ENCODE measurements at places on chromosomes 5 and 9. TPM values are rescaled to one million over a fixed set of nuclear protein-coding genes. Genes with fewer than 3 reads are reported as not detected.
A peak's percentile ranks its signal among the peaks of the same experiment; 100 is the strongest.

The TSC1 gene
- total RNA-seq = 39.1 TPM

The GALNT12 gene
- 17.5 TPM for total RNA-seq

The C5orf46 gene
- not detected for total RNA-seq

DNA sequence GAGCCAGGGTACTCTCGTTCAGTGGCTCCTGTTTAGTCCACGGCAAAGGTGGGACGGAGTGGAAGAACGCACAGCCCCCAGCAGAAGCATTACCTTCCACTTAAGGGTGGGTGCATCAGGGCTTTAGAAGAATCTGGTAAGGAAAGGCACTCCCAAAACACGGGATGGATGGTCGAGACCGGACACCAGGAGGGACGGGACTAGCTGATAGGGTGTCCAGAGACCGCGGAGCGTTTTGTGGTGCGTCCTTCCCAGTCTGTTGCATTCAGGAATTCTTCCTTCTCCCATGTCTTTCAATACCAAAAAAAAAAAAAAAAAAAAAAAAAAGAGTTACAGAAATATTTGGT, 545 bp upstream of the CTSV start:
- peak overlapping the region; percentile 64 for H3K4me3 ChIP-seq
- no peaks in the 10 kb centered on the region for H3K27me3 ChIP-seq
- DNase-seq = peak; percentile 25
- no peak overlapping the region for H3K27ac ChIP-seq

GRCh38 chr9:99046542-99047071, 58.3 kb upstream of the TGFBR1 start:
- no peak overlapping the region for H3K27ac ChIP-seq
- no peak overlapping the region for H3K4me3 ChIP-seq

DNA sequence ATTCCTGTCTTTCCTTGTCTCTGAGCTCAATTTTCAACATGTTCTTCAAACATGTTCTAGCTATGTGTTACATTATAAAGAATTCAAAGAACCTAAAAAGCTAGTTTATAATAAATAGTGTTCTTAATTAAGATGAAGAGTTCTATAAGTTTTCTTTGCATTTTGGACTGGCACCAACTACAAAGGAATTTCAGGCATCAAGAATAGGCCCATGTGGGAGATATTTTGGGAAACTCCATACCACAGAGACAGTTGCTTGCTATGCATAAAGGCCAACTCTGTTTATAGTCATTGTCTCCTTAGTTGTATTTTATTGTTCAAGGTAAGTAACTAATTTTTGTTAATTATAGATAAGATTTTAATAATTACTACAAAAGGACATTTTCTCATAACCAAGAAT, 4.5 kb downstream of the SLF1 start:
- H3K4me1 ChIP-seq = peaks cover 3% of the 10 kb centered on the region
- no peak overlapping the region for H3K27ac ChIP-seq
- no peak for DNase-seq
- H3K27me3 ChIP-seq = no peaks in the 10 kb centered on the region
- H3K4me3 ChIP-seq = no peak overlapping the region
- H3K36me3 ChIP-seq = no peaks in the 10 kb centered on the region

- no peak overlapping the region for H3K27ac ChIP-seq
- no peaks in the 10 kb centered on the region for H3K36me3 ChIP-seq
- H3K27me3 ChIP-seq = no peaks in the 10 kb centered on the region
- no peak for DNase-seq
- H3K4me1 ChIP-seq = no peaks in the 10 kb centered on the region
These were observed 19.8 kb upstream of the SLC9A3 start for GRCh38 chr5:543755-544674.

DNA sequence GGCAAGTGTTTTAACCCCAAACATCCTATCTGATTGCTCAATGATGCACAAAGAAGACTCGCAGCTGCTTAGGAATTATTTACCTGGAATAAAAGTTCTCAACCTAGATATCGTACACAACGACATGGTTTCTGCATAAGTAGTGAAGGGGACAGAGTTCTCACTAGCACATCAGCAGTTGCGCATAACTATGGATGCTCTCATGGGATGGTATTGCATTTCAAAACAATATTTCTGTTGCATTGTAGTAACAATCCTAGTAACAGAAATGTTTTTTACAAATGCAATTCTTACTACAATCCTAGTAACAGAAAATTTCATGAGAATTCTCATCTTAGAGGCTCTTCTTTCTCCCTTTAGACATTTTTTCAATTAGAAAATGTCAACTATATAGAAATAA, 94.5 kb upstream of the MINAR2 start:
- no peak overlapping the region for H3K4me3 ChIP-seq
- DNase-seq = no peak
- peaks cover 5% of the 10 kb centered on the region for H3K36me3 ChIP-seq
- no peak overlapping the region for H3K27ac ChIP-seq
- no peaks in the 10 kb centered on the region for H3K27me3 ChIP-seq

GRCh38 chr5:124868676-124869075, 122.2 kb upstream of the ZNF608 start:
- no peak for DNase-seq
- peaks cover 8% of the 10 kb centered on the region for H3K4me1 ChIP-seq
- no peaks in the 10 kb centered on the region for H3K27me3 ChIP-seq
- H3K4me3 ChIP-seq = no peak overlapping the region

DNA sequence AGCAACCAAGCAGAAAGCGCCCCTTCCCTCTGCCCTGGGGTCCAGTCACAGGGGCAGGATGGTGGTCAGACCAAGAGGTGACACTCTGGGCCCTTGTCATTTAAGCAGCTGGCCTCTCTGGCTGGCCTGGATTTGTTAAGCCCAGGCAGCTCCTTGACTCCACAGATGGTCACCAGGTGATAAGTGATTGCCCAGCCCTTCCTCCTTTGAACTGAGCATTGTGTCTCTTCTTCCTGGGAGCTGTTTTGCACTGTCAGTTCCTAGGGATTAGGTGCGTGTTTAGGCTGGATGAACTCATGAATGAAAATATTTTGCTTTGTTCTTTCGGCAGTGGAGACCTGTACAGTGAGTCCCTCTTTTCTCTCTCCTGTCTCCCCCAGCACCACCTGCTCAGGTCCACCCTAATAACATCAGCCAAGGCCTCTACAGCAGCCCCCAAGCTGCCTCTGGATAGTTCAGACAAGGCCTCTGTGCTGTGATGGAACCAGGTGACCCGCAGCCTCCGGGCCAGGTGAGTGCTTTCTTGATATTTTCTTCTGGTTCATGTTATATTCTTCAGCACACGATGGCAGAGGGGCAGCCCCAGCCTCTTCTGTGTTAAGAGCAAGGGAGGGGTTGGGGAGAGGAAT, 139.7 kb upstream of the PITX1 start:
- H3K27me3 ChIP-seq = no peaks in the 10 kb centered on the region
- H3K27ac ChIP-seq = no peak overlapping the region
- H3K36me3 ChIP-seq = no peaks in the 10 kb centered on the region
- H3K4me1 ChIP-seq = no peaks in the 10 kb centered on the region
- H3K4me3 ChIP-seq = no peak overlapping the region
